ENCODE measurements at places on chromosomes 6 and 20.
A peak's percentile ranks its signal among the peaks of the same experiment; 100 is the strongest.

DNA sequence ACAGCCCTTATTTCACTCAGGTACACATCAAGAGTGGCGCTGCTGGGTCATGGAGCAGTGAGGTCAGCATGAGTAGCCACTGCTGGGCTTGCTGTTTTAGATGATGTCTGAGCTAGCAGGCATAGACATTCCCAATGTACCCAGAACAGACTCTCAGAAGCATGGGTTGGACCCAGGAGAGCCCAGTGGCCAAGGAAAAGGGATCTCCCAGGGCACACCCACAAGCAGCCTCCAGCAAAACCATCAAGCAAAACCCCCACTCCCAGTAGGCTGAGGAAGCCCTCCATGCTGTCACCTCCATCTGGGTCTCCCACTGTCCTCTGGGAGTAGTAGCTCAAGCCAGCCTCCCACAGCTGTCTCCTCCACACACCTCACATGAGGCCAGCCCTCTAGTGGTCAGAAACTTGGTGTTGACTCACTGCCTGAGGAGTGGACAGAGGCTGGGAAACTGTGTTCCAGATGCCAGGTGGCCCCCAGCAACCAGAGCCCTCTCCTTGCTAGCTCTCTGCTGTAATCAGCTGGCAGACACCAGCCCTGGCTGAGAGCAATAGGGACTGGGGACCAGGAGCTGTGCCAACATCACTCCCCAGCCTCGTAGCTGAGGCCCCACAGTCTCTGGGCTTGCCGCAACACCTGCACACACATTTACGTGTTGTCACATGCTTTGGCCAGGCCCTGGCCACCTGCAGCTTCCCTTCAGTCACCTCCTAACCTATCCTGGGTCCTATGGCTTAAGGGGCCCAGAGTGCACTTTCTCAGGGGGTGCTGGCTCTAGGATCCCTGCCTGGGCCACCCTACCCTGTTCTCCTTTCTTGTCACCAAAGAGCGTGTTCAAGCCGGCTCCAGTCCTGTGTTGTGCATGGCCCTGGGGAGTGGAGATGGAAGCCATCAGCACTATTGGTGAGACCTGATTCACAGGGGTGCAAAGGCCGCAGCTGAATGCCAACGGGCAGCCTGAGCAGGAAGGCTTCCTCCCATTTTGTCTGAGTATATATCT, 1.9 kb upstream of the AP5S1 start:
- no peak for DNase-seq

GRCh38 chr6:152532556-152533422, 104.4 kb downstream of the SYNE1 start:
- no peak for DNase-seq

- no peak for DNase-seq
Measured at GRCh38 chr6:107098436-107099307, 16.6 kb downstream of the BEND3 start.

DNA sequence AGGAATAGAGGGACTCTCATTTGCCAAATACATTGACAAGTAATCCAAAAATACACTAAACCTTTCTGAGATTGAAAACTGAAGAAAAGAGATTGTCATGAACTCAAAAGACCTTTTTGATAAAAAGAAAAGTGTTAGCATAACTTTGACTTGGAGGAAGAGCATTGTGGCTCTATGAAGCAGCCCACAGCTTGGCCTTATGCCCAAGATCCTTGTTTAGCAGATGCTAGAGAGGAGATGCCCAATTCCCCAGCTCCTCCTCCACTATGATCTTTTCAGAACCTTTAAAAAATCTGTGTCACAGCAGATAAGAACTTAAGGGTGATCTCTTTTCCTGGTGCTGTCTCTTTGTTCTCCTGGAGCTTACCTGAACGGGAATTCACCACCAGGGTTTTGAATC, 35.8 kb upstream of the IGF2R start:
- DNase-seq = no peak

DNA sequence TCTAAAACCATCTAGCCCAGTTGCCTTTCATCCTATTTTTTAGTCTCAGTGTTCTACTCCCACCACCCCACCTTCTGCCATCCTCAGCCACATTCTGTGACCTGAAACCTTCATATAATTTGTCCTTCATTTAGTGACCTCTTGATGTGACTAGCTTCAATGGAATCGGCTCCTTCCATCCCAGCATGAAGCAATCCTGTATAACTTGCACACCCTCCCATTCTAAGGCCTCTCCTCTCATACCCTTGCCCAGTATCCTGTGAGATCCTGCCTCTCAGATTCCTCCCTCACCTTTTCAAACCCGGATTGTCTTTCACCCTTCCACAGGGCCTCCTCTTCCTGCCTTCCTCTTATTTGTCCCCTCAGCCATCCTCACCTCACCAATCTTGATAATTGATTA, 3.1 kb downstream of the ZNF76 start:
- DNase-seq = no peak

GRCh38 chr6:170076466-170077165, 214.3 kb downstream of the DLL1 start:
- DNase-seq = peak; percentile 2

DNA sequence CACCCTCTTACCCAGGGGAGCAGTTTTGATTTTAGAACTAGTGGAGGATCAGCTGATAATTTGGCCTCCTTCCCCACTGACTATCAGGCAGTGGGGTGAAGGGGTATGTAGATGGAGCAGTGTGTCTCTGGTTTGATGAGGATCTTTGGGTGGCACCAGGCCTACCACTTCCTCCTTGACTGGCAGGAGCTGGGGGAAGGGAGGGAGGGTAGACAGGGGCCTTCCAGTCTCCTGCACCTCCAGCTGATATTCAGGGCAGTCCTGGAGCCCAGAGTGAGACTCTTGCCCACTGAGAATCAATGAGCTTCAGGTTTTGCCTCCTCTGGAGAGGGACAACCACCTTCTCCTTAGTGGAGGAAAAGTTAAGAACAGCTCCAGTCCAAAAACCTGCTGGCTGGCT, 3.2 kb downstream of the DEF6 start:
- no peak for DNase-seq

GRCh38 chr6:92139601-92140000, 1279.8 kb downstream of the EPHA7 start:
- no peak for DNase-seq

DNA sequence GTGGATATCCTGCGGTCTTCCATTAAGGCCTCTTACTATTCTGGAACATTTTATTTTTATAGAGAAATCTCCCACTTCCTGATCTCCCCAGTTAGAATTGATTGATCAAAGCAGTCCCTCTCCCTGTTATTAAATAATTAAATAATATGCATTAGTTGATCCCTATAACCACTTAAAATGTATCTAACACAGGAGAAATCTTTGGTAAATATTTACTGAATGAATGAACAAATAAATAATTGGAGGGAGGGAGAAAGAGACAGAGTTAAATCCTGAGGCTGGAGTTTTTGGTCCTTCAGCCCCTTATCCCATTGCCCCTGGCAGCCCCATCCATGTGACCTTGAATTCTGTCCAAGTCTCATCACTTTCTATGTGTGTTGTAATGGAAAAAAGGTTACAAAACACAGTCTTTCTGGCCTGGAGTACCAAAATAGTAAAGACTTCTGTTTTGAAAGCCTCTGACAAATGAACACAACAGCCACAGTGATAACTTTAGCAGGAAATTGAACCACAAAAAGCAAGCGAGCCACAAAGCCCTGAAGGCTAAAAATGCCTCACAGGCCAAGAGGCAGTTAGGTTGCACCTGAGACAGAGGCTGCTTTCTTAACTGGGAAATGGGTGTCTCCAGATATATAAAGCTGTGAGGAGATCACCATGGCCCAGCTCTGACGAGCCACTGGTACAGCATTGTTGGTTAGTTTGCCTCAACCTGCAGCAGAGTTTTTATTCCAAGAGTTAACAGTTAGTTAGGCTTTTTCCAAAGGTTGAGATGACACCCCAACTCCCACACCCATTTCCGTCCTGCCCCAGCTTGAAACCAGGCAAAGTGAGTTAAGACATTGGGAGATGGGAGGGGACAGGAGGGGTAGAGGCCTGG, 11.3 kb downstream of the NT5E start:
- DNase-seq = no peak

GRCh38 chr6:170291271-170292110, 613 bp upstream of the DLL1 start:
- DNase-seq = peak; percentile 48

DNA sequence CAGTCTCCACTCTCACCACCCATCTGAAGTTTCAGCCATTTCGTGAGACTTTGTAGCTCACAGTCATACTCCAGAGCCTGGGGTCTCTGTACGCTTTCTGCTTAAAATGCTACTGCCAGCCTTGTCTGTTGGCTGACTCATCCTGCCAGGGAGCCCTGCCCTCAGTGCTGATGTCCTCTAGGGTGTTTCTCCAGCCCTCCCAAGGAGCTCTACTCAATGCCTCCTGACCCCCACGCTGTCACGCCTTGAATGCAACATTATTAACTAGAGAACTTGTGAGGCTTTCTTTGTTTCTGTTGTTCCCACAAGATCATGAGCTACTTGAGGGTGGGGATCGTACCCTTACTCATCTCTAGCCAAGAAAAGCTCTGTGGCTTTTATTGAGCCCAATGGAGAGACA, 20.1 kb downstream of the KIF16B start:
- DNase-seq = no peak

DNA sequence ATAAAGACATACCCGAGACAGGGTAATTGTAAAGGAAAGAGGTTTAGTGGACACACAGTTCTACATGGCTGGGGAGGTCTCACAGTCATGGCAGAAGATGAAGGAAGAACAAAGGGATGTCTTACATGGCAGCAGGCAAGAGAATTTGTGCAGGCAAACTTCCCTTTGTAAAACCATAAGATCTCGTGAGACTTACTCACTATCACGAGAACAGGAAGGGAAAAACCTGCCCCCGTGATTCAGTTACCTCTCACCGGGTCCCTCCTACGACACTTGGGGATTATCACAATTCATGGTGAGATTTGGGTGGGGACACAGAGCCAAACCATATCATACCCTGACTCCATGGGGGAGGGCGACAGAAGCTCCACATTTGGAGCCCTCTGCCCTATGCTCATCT, 7.4 kb upstream of the VAPB start:
- no peak for DNase-seq

- DNase-seq = no peak
Measured at GRCh38 chr6:134921721-134922261, 28.1 kb downstream of the ALDH8A1 start.

DNA sequence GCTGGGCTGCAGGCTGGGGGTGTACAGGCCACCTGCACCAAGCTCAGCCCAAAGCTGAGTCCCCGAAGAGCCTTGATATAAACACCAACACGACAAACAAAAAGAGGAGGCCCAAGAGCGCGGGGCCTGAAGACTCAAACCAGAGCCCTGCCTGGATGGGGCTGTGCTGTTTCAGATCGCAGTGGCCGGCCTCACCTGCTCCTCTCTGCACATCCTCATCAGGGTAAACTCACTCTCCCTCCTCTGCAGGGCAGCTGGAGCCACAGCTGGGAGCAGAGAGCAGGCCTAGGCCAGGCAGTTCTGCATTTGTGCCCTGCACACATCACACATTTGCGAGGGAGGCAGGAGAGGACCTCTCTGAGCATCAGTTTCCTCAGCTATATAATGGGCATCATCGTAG, 3.7 kb upstream of the RBM38 start:
- DNase-seq = no peak
